Activated CD4-positive, alpha-beta memory T cell treated with anti-CD3 and anti-CD28 coated beads for 36 hours (primary cell): ENCODE measurements at places on chromosomes 12 and 14. TPM values are rescaled to one million over a fixed set of nuclear protein-coding genes. Genes with fewer than 3 reads are reported as not detected.

GRCh38 chr14:66405158-66405557, 81.0 kb upstream of the CCDC196 start:
- H3K27me3 ChIP-seq: no peaks in the 10 kb centered on the region
- no peaks in the 10 kb centered on the region for H3K4me1 ChIP-seq
- no peak for DNase-seq
- no peaks in the 10 kb centered on the region for H3K36me3 ChIP-seq
- H3K27ac ChIP-seq: no peak overlapping the region

IFNG-AS1 gene
- total RNA-seq: 0.48 TPM

GRCh38 chr12:1429980-1430379, 164.4 kb downstream of the FBXL14 start:
- H3K27me3 ChIP-seq: no peaks in the 10 kb centered on the region
- H3K4me1 ChIP-seq: no peaks in the 10 kb centered on the region
- DNase-seq: no peak
- no peak overlapping the region for H3K4me3 ChIP-seq

ANO4 gene
- total RNA-seq: not detected

COX8C gene
- not detected for total RNA-seq

KRT6B gene
- total RNA-seq: not detected

GRCh38 chr12:47534695-47535094, 171.1 kb downstream of the RPAP3 start:
- no peak overlapping the region for H3K4me3 ChIP-seq
- no peaks in the 10 kb centered on the region for H3K4me1 ChIP-seq
- H3K27ac ChIP-seq: no peak overlapping the region
- no peak for DNase-seq
- H3K36me3 ChIP-seq: peaks cover 6% of the 10 kb centered on the region

- no peaks in the 10 kb centered on the region for H3K4me1 ChIP-seq
- no peak overlapping the region for H3K27ac ChIP-seq
- H3K27me3 ChIP-seq: peaks cover 2% of the 10 kb centered on the region
- no peaks in the 10 kb centered on the region for H3K36me3 ChIP-seq
Observed at GRCh38 chr14:51743588-51744000, 91.9 kb downstream of the FRMD6 start.
